CD8-positive, alpha-beta memory T cell (primary cell): ENCODE measurements at places on chromosomes 5 and 9. TPM values are rescaled to one million over a fixed set of nuclear protein-coding genes. Genes with fewer than 3 reads are reported as not detected.
A peak's percentile ranks its signal among the peaks of the same experiment; 100 is the strongest.

The NR4A3 gene
- 37.7 TPM for total RNA-seq

The GPX3 gene
- total RNA-seq: not detected

- no peaks in the 10 kb centered on the region for H3K36me3 ChIP-seq
- H3K27me3 ChIP-seq: peaks cover 20% of the 10 kb centered on the region
- no peak overlapping the region for H3K27ac ChIP-seq
Observed at GRCh38 chr5:168295574-168296201, 4.2 kb downstream of the WWC1 start.

DNA sequence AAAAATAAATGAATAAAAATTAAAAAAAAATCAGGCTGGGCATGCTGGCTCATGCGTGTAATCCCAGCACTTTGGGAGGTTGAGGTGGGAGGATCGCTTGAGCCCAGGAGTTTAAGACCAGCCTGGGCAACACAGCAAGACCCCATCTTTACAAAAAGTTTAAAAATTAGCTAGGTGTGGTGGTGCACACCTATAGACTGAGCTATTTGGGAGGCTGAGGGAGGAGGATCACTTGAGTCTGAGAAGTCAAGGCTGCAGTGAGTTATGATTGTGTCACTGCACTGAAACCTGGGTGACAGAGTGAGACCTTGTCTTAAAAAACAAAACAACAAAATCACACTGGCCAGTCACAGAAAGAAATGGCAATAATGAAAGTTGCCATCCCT lies 3.4 kb upstream of the CNTRL start:
- H3K36me3 ChIP-seq: no peaks in the 10 kb centered on the region
- peak overlapping the region; percentile 72 for H3K4me3 ChIP-seq
- peak overlapping the region; percentile 49 for H3K27ac ChIP-seq
- H3K4me1 ChIP-seq: peaks cover 22% of the 10 kb centered on the region
- no peak for DNase-seq

DNA sequence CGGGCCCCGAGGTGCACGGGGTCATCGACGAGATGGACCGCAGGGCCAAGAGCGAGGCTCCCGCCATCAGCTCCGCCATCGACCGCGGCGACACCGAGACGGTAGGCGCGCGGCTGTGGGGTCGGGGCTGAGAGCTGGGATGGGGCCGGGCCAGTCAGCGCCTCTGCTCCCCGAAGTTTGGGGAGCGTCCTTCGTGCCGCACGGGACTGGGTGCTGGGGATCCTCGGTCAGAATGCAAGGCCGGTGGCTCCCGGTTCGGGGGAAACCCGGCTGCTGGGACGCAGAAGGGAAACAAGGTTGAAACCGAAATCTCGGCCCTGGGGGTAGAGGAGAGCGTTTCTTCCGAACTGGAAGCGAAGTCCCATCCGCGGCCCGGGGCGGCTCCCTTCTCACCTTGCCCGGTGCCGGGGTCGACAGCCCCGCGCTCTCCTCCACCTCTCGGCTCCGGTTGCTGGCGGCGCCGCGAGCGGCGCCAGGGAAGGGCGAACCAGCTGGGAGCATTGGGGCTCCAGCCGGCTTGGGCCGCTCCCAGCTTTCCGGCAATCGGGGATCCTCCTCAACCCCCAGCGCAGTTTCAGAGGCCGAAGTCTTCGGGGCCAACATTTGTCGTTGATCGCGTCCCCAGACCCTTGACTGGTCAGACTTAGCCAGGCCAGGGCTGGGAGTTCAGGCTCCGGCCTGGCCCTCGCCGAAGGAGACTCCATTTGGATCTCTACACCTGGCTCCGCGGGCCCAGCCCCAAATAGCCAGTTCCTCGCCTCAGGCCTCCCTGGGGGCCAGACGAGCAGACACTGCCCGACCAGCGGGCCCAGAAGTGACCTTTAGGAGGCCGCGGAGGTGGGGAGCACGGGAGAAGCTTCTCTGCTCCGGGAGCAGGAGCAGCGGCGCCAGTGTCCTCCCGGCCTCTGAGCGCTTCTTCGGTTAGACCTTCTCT lies 1.1 kb downstream of the LHX2 start:
- H3K36me3 ChIP-seq: no peaks in the 10 kb centered on the region
- no peak for DNase-seq
- H3K4me3 ChIP-seq: no peak overlapping the region
- H3K27ac ChIP-seq: no peak overlapping the region
- H3K4me1 ChIP-seq: peaks cover 14% of the 10 kb centered on the region

DNA sequence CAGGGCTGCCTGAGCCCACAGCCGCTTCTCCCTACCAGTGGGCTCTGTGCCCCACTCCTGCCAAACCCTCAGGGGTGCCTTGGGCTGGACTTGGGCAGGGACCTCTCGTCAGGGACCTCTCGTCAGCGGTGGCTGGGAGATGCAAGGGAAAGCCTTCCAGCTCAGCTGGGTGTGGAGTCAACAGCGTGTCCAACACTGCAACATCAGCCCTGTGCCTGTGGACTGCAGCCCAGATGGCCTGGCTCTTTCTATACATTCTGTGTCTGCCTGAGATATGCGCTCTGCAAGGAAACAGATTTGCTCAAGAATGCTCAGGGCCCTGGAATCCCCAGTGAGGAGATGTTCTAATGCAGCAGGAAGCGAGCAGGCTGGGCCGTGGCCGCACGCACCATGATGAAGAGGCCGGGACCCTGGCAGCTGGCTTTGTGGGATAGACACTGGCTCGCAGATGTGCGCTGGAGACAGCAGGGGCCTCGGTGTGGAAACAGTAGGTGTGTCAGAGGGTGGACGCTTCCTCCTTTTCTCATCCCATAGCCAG lies 85.0 kb upstream of the COL5A1 start:
- H3K4me3 ChIP-seq: no peak overlapping the region
- no peaks in the 10 kb centered on the region for H3K27me3 ChIP-seq
- no peaks in the 10 kb centered on the region for H3K36me3 ChIP-seq

DNA sequence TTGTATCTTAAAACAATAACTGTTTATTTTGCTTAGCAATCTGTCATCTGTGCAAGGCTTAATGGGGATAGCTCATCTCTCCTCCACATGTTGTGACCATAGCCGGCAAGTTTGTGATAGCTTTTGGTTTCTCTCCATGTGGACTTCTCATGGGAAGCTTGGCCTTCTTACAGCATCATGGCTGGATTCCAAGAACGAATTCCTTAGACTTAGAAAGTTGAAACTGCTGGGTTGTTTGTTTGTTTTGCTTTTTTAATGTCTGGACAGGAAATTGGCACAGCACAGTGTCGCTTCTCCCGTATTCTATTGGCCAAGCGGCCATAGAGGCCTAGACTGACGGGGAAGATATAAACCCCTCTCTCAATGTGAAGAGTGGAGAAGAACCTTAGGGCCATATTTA lies 61.0 kb upstream of the PRDM9 start:
- no peaks in the 10 kb centered on the region for H3K4me1 ChIP-seq
- H3K27ac ChIP-seq: no peak overlapping the region
- no peak for DNase-seq
- no peak overlapping the region for H3K4me3 ChIP-seq
- no peaks in the 10 kb centered on the region for H3K36me3 ChIP-seq

- no peaks in the 10 kb centered on the region for H3K27me3 ChIP-seq
- no peak for DNase-seq
- peaks cover 13% of the 10 kb centered on the region for H3K4me1 ChIP-seq
- no peaks in the 10 kb centered on the region for H3K36me3 ChIP-seq
- no peak overlapping the region for H3K4me3 ChIP-seq
Observed at GRCh38 chr5:143826951-143827444, 15.0 kb downstream of the HMHB1 start.

- H3K36me3 ChIP-seq: no peaks in the 10 kb centered on the region
- H3K27ac ChIP-seq: no peak overlapping the region
- DNase-seq: no peak
Observed at GRCh38 chr5:61349935-61350334, 17.9 kb downstream of the ZSWIM6 start.

The IFNE gene
- total RNA-seq: not detected

The CYLC2 gene
- total RNA-seq: not detected

DNA sequence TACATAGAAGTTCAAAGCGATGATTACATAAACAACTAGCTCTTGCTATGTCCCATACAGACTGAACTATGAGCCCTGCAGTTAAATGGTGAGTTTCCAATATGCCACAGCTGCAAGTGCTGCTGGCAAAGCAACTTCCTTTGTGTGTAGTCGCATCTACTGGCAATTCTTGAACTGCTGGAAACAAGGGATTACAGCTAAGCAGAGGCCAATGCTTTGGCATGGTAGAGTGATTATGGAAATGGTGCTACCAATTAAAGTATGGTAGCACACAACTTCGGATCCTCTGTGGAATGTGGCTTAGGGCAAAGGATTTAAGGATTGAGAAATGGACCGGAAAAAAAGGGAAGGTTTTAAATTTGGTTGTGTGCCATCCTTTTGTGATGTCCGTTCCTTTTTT lies 856.6 kb downstream of the MAT2B start:
- H3K4me1 ChIP-seq: no peaks in the 10 kb centered on the region
- H3K4me3 ChIP-seq: no peak overlapping the region
- no peaks in the 10 kb centered on the region for H3K36me3 ChIP-seq
- no peak overlapping the region for H3K27ac ChIP-seq

DNA sequence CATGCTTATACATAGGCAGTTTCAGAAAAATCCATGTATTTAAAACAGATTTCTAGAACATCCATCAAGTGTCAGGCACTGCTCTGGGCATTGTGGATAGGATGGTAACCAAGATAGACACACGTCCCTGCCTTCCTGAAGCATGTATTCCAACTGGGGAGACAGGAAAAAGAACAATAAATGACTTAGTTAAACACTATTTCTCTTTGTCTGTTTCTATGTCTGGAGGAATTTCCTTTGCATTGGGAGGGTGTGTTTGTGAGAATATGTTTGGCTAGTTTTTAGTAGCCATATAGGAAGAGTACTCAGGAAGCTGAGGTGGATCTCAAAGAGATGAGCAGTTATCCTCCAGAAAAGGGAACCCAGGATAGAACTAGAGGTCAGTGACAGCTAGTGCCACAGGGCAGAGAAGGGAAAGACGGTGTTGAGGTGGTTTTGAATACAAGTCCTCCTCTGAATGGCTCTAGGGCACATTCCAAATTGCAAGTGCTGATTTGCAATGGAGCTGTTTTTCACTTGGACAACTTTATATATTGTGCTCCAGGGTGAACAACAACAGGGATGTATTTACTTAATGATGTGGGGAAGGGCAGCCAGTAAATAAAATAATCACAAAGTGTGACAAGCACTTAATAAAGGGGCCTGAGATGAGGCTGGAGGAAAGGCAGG lies 144.7 kb upstream of the SHB start:
- no peaks in the 10 kb centered on the region for H3K36me3 ChIP-seq
- no peaks in the 10 kb centered on the region for H3K4me1 ChIP-seq
- DNase-seq: no peak
- H3K4me3 ChIP-seq: no peak overlapping the region

The ZBED3 gene
- total RNA-seq: 1.5 TPM

The PCAT7 gene
- total RNA-seq: not detected

DNA sequence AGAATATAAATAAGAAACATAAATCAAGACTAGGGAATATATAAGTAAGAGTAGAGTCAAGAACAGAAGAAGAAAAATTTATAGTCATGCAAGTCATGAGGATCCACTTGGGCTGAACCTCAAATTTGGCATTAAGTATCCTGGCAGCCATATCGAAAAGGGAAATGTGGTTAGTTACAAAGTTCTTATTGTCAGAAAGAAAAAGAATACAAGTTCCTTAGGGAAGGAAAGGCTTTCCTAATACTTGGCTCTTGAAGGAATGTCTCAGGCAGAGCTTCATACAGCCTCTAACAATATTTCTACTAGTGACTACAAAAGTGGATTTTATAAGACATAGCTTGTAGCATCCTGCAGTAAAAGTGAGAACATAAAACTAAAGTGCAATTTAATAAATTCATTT lies 45.4 kb downstream of the TMEM252 start:
- H3K27ac ChIP-seq: no peak overlapping the region
- no peak overlapping the region for H3K4me3 ChIP-seq
- no peaks in the 10 kb centered on the region for H3K36me3 ChIP-seq

The CEMIP2 gene
- total RNA-seq: 74.1 TPM

GRCh38 chr5:40025586-40025985 lies 600.8 kb upstream of the DAB2 start:
- H3K4me3 ChIP-seq: no peak overlapping the region
- H3K4me1 ChIP-seq: no peaks in the 10 kb centered on the region
- H3K27ac ChIP-seq: no peak overlapping the region
- no peaks in the 10 kb centered on the region for H3K27me3 ChIP-seq
- no peak for DNase-seq

The OR13C9 gene
- total RNA-seq: not detected

- H3K4me3 ChIP-seq: no peak overlapping the region
- H3K27ac ChIP-seq: no peak overlapping the region
- DNase-seq: peak; percentile 4
Observed at GRCh38 chr5:83927140-83927733, 206.6 kb upstream of the HAPLN1 start.

The WNT8A gene
- total RNA-seq: not detected

The ZDHHC11B gene
- 0.55 TPM for total RNA-seq

The GRM6 gene
- not detected for total RNA-seq

- DNase-seq: no peak
- no peaks in the 10 kb centered on the region for H3K36me3 ChIP-seq
- H3K4me3 ChIP-seq: no peak overlapping the region
Observed at GRCh38 chr5:149242339-149242738, 29.3 kb upstream of the AFAP1L1 start.

- H3K27ac ChIP-seq: no peak overlapping the region
- no peaks in the 10 kb centered on the region for H3K4me1 ChIP-seq
- H3K4me3 ChIP-seq: no peak overlapping the region
- DNase-seq: no peak
Observed at GRCh38 chr5:66277981-66278380, 133.9 kb downstream of the SREK1 start.

The FBLL1 gene
- total RNA-seq: not detected

The KLF4 gene
- total RNA-seq: 0.31 TPM

The WDR31 gene
- total RNA-seq: 1.3 TPM

The DNAH5 gene
- not detected for total RNA-seq

DNA sequence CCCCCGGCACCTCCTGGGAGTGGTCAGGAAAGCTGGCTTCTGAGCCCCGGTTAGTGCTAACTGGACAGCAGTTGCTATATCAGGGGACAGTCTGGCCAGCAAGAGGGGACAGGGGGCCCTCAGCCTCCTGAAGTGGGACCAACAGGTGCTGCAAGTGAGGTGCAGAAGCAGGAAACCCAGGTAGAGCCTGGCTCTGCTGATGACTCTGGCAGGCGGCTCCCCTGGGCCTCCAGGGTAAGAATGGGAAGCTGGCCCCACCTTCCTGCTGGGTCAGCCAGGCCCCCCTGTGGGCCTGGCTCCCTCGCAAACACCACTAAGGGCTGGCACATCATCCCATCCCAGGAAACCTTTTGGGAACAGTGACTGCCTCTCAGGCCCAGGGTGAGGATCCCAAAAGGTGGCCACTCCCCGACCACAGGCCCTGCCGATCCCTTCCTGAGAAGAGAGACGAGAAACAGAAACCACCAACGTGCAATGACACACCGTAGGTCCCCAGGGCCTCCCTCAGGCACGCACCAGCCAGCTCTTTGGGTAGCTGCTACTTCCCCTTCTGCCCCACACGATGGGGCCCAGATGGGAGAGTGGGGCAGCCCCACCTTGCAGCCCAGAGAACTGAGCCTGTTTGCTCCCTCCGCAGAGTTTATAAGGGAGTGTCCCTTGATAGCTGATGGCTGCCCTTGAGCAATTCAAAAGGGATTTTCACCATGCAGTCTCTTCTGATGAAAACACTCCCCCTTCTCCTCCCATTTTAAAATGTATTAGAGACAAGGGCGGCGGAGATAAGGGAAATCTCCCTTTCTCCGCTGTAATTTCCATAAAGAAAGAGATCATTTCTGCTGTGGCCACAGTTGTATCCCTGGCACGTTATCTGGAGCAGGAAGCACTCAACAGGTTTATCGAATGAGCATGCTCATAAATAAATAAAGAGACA lies 76.8 kb downstream of the STK10 start:
- peaks cover 79% of the 10 kb centered on the region for H3K4me1 ChIP-seq
- peak overlapping the region; percentile 56 for H3K27ac ChIP-seq
- no peaks in the 10 kb centered on the region for H3K27me3 ChIP-seq
- peak overlapping the region; percentile 38 for H3K4me3 ChIP-seq
